Activated CD8-positive, alpha-beta memory T cell treated with anti-CD3 and anti-CD28 coated beads, Interleukin-2, amount 50 U/mL, for 48 hours (primary cell): ENCODE measurements at places on chromosomes 12 and 14.

DNA sequence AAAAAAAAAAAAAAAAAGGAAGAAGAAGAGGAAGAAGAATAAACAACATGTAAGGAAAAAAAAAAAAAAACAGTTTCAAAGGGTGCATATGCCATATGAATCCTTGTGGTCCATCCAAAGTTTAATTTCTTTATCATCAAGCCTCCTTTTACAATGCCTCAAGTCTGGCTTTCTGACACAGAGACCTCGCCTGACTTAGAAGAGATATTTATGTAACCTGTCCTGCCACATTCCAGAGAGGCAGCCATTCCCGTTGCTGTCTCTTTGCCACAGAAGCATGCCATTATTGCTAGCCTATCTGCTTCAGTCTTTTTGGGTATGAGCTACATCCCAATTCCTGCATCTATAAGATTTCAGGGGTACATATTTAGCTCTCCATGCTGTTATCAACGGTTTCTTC, 596.7 kb upstream of the ATP2B1 start:
- no peak for DNase-seq

GRCh38 chr12:104740668-104741067, 217.4 kb downstream of the SLC41A2 start:
- DNase-seq = no peak

DNA sequence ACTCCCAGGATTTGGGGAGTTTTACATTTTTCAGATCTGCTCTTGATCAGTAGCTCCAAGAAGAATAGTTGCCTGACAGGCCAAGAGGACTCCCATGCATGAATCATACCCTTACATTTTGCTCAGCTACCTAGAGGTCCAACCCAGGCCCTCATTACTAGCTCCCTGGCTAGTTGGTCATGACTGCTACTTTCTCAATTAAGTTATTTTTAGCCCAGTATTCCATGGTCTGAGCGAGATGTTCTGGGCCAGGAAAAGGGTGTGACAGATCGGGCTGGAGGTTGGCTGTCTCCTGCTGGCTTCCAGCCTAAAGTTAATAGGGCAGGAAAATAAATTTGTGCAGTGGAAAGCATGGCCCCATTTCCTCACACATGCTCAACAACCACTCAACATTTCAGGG, 379.2 kb downstream of the GRIN2B start:
- DNase-seq = no peak

DNA sequence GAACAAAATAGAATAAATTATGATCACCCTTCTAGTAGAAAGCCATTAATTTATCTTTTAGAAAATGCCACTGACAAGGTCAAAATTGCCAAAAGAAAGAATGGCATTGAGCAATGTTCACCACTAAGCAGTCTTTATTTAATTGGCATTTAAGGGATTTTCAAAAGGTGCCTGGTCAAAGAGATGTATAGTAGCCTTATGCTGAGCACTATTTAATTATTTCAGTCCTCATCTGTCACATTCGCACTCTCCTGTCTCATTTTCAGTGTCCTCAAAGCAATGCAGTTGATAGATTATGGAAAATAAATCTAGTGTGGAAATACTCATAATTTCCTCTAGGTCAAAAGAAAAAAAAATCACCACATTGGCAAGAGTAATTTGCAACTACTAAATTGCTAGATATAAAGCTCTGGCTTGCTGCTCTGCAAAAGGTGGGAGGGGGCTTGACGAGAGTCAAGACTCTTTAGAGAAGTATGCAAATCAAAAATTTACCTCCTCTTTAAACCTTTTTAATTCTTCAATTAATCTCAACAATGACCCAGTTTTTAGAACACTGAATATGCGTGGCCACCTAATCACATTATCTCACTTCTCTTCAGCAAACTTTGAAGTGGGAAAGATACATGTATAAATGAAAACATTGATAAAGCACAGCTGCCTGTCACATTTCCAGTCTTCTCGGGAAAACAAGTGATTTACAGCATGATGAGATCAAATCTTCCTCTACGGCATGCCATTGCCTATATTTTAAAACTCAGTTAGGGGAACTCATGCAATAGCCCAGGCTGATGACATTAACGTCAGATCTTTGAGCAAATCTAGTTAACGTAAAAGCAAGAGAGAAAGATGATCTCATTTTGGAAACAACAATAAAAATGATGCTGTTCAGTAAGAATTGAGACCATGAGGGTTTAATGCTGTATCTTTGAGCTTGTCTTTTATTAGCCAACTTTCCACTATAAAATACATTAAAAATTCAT, 373.1 kb upstream of the DCN start:
- no peak for DNase-seq
